ENCODE measurements at places on chromosomes 5 and 9. TPM values are rescaled to one million over a fixed set of nuclear protein-coding genes. Genes with fewer than 3 reads are reported as not detected.

GRCh38 chr5:132653716-132654115 is 4.3 kb upstream of the IL13 start:
- peak; percentile 28 for DNase-seq

Gene SPINK5
- not detected for total RNA-seq

DNA sequence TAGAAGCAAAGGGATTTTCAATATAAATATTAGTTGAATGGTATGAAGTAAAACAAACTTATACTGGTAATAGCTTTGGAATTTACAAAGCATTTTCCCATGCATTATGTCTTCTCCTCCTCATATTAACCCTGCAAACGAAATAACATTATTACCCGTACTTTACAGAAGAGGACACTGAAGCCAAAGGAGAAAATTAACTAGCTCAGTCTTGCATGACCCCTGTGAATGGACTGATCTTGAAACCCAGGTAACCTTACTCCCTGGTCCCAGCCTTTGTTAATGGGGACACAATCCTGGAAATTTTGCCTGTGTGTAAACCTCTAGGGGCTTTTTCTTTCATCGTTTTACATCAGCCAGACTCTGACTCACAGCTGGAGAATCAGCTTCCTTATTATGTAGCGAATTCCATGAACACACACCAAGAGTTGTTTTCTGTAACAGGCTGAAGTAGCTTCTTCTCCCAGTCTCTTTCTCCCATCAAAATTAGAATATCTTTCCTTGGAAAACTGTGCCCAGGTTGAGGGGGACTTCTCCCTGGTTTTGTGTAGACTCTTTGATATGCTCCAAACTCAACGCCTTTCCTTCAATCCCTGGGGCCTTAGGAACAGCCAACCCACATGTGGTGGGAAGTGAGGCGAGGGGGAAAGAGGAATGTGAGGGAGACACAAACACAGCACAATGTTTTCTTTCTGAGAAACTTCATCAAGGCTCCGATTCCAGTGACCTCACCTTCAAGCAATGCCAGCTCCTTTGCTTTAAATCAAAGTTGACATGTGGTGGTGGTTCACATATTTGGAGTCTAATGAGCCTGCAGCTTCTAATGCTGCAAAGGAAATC is 480.9 kb upstream of the PAPPA start:
- DNase-seq, result peak; percentile 99

GRCh38 chr9:92432972-92433548 is 8.8 kb upstream of the OMD start:
- DNase-seq, result no peak

GRCh38 chr9:92665836-92666235 is 4.1 kb downstream of the IPPK start:
- no peak for DNase-seq

- DNase-seq, result peak; percentile 71
These were observed 60.0 kb upstream of the TUT7 start for GRCh38 chr9:86413971-86414880.

DNA sequence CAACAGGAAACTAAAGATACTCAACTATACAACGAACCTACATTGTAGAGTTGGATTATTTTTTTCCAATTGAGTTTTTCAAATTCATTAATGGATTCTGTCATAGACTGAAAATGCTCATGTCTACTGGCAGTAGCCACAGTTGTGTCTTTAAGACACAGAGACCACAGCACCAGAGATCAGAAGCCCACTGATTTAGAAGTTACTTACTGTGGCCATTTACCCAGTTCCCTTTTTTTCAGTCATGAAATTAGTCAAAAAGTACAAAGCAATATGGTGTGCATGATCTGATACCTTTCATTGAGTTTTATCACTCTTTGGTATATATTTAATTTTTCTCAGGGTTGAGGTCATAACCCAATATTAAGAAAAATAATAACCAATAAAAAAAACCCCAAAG is 1640.2 kb upstream of the WWC1 start:
- DNase-seq, result no peak

DNA sequence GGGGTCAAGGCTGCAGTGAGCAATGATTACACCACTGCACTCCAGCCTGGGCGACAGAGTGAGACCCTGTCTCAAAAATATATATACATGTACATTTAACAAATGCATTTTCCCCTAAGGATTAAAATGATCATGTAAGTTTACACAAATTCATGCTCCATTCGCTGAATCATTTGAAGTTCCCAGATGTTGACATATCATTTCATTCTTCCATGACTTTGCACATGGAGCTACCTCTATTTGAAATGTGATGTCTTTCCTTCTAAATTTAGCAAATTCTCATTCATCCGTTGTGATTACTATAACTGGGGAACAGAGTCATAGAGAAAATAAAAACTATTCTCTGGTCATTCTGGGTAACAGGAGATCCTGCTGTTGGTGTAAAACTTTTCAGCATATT is 10.6 kb downstream of the PTGER4 start:
- no peak for DNase-seq

DNA sequence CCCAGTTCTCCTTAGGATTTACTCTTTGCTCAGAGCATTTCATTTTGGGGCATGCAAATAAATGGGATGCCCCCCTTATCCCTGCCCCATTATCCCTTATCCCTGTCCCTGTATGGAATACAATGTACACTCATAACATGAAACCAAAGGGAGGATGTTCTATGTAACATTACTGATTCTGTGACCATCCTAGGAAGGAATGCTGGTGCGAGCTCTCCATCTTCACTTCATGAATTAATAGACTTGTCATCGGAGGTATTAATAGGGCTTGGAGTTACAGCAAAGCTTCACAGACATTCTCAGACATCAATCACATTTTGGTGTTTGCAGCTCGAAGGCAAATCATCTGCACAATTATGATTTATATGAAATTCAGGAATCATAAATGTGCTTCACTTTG is 20.4 kb upstream of the PIK3R1 start:
- no peak for DNase-seq

Gene THOC3
- total RNA-seq, result 19.0 TPM

DNA sequence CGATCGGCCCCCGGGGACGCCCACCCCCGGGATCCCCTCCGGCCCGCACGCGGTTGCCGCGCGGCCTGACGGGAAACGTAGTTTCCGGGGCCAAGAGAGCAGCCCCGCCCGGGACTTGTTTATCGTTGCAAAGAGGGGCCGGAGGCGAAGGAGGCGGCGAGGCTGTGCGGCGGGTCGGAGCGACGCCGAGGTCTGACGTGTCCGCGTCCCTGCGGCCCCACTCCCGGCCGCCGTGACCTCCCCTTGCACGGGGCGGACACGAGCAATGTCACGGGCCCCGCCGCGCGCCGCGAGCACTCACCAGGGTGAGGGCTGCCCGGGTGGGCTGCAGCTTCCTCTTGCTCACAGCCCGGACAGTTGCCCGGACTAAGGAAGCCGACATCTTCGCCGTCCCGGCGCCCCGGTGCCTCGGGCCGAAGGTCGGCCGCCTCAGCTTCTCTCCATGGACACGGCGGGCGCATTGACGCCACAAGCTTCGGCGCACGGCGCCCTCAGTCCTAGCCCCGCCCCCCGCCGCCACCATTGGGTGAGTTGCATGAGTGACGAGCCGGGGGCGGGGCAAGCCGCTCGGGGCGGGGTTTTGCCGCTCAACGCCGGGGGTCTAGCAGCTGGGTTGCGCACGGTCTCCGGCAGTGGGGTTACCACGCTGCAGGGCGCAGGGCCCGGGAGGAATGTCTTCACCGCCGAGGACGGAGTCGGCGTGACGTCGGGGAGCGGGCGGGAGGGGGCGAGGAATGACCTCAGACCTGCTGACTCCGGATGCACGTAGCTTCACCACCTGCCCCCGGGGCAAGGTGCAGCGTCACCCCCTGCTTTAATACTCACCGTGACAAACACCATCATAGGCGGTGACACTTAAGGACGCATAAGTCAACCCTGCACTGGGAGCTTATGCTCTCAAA is at the start of gene ISCA1:
Gene ISCA1 (minus strand): TSS at position 462 of the 902 bp plus-strand sequence. CDS start 80 bp downstream, at position 382.
- DNase-seq, result peak; percentile 87

Gene BAAT
- total RNA-seq, result not detected

DNA sequence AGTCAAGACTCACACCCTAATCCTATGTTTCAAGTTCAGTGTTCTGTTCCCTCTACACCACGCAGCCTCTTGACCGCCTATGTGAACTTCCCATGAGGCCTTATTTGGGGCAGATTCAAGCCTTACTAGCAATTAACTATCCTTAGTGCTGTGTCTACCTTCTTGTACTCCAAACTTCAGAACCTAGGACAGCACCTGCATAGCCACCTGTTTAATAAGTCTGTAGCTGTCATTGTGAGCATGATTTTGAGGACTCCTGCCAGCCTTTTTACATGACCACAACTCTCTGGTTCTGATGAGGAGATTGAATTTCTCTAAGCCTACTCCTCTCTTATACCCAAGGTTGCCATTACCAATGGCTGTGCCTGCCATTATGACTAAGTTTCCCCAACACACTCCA is 50.8 kb upstream of the PCSK1 start:
- DNase-seq, result peak; percentile 51

GRCh38 chr9:38215465-38215864 is 146.4 kb upstream of the SHB start:
- DNase-seq, result no peak

DNA sequence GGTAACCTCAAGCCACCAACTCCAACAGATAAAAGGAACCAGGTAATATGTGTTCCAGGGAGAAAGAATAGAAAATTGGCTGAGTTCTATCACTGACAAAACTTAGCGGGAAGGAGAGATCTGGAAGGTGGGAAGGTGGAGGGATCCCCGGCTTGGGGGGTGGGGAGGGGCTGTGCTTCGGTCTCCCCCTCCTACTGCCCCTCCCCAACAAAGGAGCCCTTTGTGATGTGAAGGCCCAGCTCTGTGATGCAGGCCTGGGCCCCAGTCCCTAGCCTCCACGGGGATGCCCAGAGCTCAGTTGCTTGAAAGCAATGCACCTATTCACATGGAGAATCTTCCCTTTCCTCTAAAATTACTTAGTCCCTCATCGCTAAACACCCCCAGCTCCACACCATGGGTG is 4.4 kb upstream of the ZNF484 start:
- no peak for DNase-seq

DNA sequence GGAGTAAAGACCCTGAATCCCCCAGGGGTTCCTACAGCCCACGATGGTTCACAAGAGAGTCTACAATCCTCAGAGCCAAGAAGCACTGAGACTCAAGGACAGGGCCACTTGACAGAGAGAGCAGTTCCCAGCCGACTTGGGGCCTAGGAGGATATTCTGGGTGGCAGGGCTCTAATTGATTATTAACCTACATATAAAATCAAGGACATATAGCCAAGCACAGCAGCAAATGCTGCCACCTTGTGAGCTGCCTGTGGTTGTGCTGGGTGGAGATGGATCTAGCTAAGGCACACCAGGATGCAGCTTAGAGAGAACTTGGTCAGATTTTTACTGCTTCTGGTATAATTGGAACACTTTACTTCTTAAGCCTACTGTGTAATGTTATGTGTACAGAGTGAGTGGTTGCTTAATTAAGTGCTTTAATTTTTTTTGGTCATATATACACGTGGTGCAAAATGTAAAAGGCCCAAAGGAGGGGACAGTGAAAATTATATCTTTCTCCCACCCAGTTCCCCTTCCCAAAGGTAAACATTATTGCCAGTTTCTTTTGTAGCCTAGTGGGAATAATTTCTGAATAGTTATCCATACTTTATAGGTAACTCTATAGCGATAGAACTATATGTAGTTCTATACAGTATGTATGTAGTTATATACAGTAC is 78.8 kb downstream of the F2RL2 start:
- DNase-seq, result peak; percentile 62

DNA sequence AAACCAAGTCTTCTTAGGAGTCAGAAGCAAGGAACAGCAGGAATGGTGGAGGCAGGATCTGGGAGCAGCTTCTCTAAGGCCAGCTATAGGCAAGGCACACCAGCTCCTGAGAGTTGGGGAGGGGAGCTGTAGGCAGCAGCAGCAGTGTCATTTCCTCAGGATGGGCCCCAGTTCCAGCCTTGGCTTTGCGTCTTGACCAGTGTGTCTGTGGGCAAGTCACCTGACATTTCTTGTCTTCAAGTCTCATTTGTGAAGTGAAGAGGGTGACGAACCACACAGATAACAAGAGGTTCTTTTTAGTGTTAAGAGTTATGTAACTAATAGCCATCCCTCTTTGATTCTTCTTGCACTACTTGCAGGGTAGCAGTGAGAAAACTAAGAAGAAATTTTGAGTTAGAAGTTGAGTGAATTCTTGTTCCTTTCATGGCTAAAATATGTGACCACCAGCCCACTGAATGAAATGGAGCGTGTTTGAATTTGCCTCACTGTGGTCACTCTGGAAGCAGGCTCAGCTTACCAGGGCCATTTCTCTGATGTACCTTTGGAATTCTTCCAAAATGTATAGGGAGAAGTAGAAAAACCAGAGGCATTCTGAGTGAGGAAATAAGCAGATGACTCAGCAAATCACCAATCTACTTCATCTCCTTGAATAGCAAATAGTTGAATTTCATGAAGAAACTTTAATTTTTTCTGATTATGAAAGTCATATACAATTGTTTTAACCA is 42.4 kb downstream of the RHOBTB3 start:
- peak; percentile 60 for DNase-seq

- DNase-seq, result peak; percentile 89
These were observed 295.5 kb upstream of the CLINT1 start for GRCh38 chr5:158154226-158155005.

Gene SIT1
- 1.6 TPM for total RNA-seq

GRCh38 chr9:104963076-104963475 is 35.1 kb upstream of the ABCA1 start:
- DNase-seq, result no peak

- no peak for DNase-seq
These were observed 837.2 kb downstream of the EFNA5 start for GRCh38 chr5:106833517-106833916.

- no peak for DNase-seq
These were observed 52.3 kb downstream of the COL15A1 start for GRCh38 chr9:98995971-98996504.

Gene ACOT12
- total RNA-seq, result not detected

GRCh38 chr5:150485693-150486401 is 22.1 kb upstream of the NDST1 start:
- peak; percentile 43 for DNase-seq

- DNase-seq, result peak; percentile 46
These were observed 5.6 kb upstream of the IL7R start for GRCh38 chr5:35850967-35851680.

Gene F2RL1
- 3.1 TPM for total RNA-seq

- peak; percentile 13 for DNase-seq
These were observed 16.1 kb upstream of the FRRS1L start for GRCh38 chr9:109182940-109183798.

Gene SLIT3
- 52.5 TPM for total RNA-seq

- DNase-seq, result no peak
These were observed 37.3 kb downstream of the MACIR start for GRCh38 chr5:103295871-103296270.

Gene C5orf52
- total RNA-seq, result not detected

Gene LVRN
- total RNA-seq, result not detected

DNA sequence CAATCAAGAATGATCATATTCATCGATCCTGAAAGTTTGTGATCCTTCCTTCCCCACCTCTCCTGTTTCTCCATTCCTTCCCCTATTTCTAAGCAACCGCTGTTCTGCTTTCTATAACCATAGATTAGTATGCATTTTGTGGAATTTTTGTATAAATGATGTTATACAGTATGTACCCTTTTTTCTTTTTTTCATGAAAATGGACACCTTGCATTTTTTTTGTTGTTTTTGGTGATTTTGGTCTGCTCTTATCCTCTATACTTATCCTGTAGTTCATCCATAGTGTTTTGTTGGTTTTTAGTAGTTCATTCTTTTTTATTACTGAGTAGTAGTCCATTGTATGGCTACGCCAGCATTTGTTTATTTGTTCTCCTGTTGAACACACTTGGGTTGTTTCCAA is 46.1 kb downstream of the SCGB3A1 start:
- DNase-seq, result no peak

Gene C9orf153
- 0.45 TPM for total RNA-seq

Data from fibroblast of the aortic adventitia (primary cell).